Right ventricle myocardium inferior (tissue), 1 donor: ENCODE measurements at places on chromosomes 1 and 21.

DNA sequence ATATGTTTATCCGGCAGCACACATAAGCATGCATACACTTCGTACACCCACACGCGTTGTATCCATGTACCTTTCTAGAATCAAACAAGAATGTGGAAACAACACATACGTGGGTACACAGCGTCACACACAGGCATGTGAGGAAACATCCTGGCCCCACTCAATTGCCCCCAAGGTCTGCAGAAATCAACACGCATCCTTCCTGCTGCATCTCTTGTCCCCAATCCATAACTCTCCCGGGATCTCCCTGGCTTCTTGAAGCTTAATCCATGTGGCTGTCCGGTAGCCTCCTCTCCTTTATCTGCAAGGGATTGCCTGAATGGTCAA, 5.5 kb upstream of the TBX15 start:
- no peak for DNase-seq

- no peak for DNase-seq
Observed at GRCh38 chr1:107139833-107140702, 771 bp upstream of the NTNG1 start.

GRCh38 chr1:180227861-180228647, 2.0 kb upstream of the LHX4 start:
- DNase-seq: no peak

GRCh38 chr21:33374450-33375096, 28.6 kb upstream of the IFNGR2 start:
- no peak for DNase-seq

DNA sequence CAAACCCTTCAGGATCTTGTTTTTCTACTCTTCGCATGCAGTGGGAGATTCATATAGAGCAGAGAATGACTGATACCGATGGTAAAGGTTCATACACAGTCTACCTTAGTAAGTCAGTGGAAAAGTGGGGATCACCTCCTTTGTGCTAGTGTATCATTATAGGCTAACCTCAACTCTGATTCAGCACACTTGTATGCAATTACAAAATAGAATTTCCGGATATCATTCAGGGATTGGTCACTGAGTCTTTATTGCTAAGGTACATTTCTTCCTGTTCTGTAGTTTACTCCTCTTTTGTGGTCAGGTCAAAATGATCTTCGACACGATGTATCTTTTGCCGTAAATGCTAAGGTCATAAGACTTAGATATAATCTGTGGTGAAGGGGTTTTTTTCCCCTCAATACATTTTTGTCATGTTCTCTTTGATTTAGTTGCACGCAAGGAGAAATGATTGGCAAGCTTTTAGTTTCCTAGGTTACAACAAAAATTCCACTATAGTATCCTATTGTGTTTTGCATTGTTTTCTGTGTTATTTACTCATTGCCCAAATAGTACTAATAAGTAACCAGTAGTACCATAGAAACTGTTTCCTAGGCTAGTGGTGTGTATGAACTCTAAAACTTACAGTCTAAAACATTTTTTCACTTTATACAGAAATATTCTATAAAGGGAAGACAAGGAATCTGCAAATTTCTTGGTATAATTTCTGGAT, 35.7 kb upstream of the PLA2G4A start:
- DNase-seq: no peak

DNA sequence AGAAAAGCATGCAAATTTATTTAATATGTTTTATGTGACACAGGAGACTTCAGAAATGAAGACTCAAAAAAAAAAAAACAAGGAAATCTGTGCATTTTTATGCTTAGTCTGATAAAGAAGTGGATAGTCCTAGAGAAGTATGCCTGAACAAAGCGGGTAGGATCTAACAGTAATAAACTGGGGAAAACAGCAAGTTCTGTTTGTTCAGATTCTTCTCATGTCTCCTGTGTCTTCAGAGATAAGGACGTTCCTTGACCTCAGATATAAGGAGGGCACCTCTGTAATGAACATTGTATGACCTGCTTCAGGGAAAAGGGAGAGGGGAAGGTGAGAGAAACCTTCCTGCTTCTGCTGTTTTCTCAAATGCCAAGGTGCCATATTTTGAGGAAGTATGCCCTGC, 67.7 kb upstream of the TNFSF18 start:
- DNase-seq: no peak

DNA sequence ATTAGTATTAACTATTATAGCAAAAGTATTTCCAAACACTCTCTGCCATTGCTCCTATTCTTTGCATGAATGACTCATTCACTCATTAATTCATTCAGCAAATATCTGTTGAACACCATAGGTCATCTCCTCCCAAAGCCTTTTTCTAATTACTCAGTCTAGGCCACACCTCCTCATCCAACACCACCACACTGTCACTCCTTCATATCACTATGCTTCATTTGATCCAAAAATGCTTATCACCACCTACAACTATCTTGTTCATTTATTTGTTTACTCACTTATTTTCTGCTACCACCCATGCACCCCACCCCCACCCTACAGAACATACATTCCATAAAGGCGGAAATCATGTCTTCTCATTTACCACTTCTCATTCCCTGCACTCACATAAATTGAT, 94.4 kb upstream of the TNFSF4 start:
- DNase-seq: no peak

DNA sequence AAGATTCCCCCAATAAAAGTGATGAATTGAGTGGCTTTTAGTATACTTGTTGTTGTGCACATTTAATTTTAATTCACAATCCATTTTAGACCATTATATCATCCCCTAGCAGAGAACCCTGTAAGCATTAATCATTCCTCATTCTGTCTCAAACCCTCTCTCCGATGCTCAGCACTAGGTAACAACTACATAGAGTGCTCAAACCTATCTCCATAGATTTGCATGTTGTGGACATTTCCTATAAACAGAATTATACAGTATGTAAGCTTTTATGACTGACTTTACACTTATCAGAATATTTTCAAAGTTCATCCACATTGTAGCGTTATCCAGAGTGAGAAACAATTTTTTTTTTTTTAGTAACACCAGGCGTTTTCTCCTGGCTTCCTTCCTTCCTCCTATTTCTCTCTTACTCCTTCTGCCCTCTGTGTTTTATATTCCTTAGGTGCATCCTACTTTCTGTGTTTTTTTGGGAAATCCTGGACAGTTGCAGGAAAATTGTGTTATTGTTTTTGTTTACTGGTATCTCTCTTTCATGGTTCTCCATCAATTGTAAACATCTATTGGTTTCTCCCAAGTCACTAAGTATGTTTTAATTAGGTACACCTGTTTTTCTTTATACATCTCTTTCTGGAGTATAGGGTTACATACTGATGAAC, 1528.0 kb upstream of the TPTE start:
- no peak for DNase-seq

DNA sequence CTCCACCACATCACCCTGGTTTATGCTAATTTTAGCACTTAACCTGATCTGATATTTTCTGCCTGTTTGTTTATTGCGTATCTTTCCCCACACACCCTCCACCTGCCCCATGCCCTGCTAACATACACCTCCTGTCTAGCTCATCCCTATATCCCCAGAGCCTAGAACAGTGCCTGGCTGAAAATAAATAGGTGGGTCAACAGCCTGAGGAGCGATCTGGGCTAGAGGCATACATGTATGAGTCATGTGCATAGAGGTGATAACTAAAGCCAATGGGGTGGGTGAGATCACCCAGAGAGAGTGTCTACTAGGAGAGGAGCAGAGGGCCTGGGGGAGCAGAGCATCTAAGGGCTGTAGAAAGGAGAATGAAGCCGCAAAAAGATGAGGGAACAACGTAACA, 2.7 kb downstream of the HTR1D start:
- DNase-seq: no peak

GRCh38 chr21:35168735-35169134, 119.6 kb upstream of the RUNX1 start:
- no peak for DNase-seq

- no peak for DNase-seq
Observed at GRCh38 chr21:45748593-45748992, 105.1 kb downstream of the PCBP3 start.

DNA sequence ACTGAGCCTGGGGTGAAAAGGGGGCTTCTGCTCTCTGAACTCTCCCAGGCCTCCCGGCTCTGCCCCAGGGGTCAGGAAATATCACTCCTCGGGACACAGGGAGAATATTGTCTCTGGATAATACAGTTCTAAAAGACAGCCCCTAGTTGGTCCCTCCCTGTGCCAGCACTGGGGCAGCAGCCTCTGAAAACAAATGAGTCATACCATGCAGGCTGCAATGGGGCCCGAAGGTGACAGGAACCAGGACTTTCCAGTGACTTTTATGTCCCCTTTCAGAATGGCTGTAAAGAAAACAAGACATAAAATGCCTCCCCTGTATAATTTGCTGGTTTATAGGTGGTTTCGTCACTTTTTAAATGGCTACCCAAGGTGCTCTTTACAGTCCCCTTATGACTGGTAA, 360.0 kb downstream of the NPHP4 start:
- no peak for DNase-seq

GRCh38 chr1:65233782-65234181, 75.6 kb upstream of the DNAJC6 start:
- DNase-seq: no peak

GRCh38 chr1:98034505-98034904, 113.7 kb upstream of the DPYD start:
- no peak for DNase-seq
